Retina (tissue), 1 donor: ENCODE measurements at places on chromosomes 4 and X.
A peak's percentile ranks its signal among the peaks of the same experiment; 100 is the strongest.

GRCh38 chrX:38870361-38870895 lies 69.2 kb downstream of the MID1IP1 start:
- DNase-seq: no peak

DNA sequence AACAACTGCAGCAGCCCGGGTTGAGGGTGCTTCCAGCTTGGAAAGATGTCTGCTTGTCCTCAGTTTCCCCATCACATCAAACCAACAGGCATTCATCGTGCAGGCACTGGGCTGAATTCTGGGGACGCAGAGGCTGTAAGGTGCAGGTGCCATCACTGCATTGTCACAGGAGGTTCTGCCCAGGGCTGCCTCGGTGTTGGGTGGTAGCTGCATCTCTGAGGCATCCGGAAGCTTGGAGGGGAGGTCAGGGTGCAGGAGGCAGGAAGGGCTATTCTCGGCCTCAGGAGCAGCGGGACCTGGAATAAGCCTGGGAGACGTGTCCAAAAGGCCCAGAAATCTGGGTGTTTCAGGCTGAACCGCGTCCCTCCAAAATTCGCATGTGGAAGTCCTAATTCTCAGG lies 134.6 kb downstream of the HMX1 start:
- DNase-seq: peak; percentile 12

DNA sequence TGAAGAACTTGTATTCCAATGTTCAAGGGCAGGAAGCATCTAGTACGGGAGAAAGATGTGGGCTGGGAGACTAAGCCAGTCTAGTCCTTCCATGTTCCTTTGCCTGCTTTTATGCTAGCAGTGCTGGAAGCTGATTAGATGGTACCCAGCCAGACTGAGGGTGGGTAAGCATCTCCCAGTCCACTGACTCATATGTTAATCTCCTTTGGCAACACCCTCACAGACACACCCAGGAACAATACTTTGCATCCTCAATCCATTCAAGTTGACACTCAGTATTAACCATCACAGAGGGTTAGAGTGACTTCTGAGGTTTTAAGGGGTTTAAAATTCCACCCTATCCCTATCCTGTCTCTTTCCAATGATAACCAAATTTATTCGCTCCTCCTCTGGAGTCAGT lies 6.5 kb downstream of the HMGN5 start:
- no peak for DNase-seq

- DNase-seq: no peak
These were observed 100.7 kb upstream of the AMOT start for GRCh38 chrX:112941209-112941837.

- DNase-seq: no peak
These were observed 7.2 kb upstream of the DDX60L start for GRCh38 chr4:168487282-168488035.

DNA sequence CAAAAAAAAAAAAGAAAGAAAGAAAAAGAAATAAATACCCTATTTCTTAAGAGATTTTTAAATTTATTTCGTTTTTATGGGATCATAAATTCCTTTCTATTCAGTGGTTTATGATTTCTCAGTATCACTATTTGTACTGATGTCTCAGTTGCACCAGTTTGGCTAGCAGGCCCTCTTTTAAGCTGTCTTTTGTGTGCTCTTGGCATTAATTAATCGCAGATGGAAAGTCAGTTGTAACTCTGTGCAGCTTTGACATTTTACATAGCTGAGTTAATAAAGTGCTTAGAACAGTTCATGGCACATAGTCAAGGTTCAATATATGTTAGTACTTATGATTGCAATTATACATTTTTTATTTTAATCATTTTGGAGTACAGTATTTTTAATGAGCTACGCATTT lies 123.7 kb upstream of the NUDT6 start:
- DNase-seq: no peak

DNA sequence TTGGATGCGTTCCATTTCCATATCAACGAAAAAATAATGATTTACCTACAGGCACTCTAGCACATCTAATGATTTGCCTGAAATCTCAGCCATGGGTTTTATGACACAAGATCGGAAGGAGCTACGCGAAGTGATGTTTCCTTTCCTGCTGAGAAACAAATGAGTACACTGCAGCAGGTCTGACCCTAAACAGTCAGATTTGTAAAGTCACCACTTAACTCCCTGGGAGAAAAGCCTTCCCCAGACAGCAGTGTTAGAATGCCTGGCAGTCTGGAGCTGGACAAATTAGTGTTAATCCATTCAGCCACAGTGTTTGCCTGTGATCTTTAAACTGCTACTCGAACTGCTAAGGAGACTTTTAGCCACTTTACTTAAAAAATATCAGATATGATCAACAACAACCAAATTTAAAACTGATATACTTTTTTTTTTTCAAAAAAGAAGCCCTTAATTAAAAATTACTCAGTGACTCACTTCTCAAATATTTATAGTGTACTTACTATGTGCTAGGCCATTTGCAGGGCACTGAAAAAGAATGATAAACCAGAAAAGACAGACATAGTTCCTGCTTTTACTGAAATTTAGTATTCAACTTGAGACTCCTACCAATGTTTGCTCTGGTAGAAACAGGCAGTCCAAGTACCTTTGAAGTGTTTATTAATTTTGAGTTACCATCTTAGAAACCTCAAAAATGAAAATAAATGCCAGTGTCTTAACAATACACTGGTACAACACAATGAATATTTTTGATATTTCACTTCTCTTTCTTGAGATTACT lies 104.5 kb downstream of the SHISA3 start:
- DNase-seq: peak; percentile 33

- no peak for DNase-seq
These were observed 98.8 kb upstream of the STOX2 start for GRCh38 chr4:183806341-183806740.

GRCh38 chr4:168070903-168071302 lies 21.4 kb upstream of the ANXA10 start:
- no peak for DNase-seq

DNA sequence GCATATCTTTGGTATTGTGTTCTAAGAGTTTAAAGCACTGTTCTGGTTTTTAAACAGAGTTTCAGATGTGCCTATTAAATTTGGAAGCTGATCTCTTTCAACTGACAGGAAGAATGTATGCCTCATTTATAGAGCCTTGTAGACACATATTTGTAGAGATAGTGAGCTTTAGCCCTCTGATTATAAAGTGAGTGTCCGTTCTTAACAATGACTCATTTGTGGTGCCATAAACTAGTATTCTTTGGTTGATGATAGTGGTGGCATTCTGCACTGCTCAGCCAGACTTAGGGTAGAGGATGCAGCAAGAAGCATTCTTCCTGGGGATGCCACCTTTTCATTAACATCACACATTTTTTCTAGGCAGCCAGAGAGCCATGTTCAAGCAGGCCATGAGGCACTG lies 121.7 kb downstream of the TLL1 start:
- DNase-seq: no peak

- DNase-seq: no peak
These were observed 854.4 kb upstream of the AGA start for GRCh38 chr4:178296669-178297068.

DNA sequence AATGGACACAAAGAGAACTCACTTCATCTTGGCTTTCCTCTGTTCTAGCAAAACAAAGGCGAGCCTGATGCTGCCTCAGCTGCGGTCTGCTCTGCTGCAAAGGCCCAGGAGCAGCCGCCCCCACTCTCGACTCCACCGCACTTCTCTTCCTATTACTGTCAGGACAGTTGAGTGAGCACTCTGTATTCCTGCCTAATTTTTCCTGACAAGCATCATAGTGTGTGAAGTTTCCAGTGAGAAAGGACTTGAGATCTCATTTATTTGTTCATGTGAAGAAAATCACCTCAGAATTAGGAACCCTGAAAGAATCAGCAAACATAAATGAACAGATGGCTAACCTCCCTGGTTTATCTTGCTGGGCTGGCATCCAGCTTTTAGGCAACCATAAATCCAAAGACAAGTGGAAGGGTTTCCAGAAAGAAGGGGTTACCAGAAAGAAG lies 15.6 kb downstream of the SCARB2 start:
- DNase-seq: peak; percentile 89

DNA sequence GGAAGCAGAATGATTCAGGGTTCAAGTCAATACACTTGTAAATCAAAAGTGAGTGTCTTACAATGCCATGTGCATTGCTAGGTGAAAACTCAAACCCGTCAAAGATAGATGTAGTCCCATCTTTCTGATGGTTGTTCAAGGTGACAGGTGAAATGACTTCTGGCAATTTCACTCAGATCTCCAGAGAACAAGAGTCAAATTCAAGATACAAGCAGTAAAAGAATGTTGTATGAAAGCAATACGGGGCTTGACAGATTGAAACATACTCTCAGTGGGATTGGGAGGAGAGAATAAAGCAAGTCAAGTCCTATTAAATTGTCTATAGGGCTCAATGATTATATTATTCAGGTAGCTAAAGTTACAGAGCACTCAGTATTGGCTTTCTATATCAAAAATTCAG lies 105.1 kb upstream of the ANXA10 start:
- no peak for DNase-seq

DNA sequence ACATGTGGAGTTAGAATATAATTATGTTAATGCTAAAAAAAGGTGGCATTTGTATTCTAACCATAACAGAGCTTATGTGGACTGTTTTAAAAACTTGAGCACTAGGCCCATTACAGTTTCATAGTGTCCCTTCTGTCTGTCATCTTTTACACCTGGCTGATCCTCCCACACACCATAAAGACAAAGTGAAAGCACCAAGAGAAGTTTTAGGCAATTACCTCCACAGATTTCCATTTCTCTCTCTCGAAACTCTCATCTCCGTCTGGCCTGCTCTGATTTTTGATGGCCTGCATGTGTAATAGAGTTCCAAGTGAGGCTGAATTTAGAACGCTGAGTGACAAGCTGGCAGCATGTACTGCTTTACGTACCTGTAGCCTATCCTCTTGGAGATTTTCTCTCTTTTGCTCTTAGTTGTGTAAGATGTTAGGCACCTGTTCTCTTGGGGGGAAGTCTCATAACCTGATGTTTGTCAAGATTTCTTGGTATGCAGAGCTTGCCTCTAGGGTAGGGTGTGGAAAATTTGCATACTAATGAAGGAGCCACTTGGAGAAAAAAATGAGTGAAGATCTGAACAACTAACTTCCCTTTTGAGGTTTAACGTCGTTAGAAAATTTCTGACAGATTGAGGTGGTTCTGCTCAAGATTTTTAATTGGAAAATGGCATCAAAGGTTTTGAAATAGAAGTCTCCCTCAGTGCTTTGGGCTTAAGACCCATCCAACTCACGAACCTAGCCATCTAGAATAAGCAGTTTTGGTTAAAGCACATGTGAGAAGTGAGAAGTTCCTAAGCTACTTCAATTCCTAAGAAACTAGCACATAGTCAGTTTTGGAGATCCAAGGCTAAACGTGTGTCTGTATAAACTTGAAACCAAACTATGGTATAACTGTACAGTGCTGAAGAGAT lies 57.6 kb upstream of the RAP1GDS1 start:
- DNase-seq: no peak

DNA sequence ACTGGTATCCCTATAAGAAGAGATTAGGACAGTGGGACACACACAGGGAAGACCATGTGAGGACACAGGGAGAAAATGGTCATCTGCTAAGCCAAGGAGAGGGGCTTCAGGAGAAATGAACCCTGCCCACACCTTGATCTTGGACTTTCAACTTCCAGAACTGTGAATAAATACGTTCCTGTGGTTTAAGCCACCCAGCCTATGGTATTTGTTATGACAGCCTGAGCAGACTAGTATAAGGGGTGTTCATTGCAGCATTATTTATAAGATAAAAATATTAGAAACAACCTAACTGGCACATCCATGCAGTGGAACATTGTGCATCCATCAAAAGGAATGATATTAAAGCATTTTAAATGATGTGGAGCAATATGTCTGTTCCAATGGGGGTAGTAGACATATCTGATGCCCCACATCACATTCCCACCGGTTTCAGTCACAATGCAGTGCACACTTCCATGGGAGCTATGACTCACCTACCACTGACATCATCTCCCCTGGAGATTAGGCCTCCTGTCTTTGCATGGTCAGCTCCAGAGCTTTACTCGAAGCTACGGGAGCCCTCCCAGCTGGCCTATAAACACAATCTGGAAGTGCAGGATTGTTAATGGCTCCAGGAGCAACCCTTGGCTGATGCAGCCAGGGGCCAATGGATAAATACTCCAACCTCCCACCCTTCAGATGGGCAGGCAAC lies 38.9 kb upstream of the MAMLD1 start:
- no peak for DNase-seq

GRCh38 chr4:170088716-170089115 lies 1.0 kb downstream of the AADAT start:
- no peak for DNase-seq

DNA sequence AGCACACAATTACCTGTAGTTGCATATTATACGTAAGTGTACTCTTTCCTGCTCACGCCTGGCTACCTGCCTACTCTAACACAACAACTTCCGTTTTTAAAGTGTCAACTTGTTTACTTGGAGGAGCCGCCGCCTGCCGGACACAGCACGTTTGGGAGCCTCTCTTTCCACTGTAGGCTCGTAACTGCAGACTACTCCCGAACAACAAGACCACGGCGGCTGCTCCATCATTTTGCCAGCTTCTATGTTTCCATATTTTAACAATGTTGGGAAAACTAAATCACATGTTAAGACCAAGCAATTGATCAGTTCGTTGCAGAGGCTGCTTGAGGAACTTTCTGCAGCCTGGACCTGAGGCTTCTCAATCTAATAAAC lies 841 bp downstream of the MTNR1A start:
- DNase-seq: peak; percentile 77

GRCh38 chrX:139078761-139079280 lies 367.3 kb upstream of the FGF13 start:
- DNase-seq: peak; percentile 1
